ENCODE measurements at places on chromosomes 11 and 22.

DNA sequence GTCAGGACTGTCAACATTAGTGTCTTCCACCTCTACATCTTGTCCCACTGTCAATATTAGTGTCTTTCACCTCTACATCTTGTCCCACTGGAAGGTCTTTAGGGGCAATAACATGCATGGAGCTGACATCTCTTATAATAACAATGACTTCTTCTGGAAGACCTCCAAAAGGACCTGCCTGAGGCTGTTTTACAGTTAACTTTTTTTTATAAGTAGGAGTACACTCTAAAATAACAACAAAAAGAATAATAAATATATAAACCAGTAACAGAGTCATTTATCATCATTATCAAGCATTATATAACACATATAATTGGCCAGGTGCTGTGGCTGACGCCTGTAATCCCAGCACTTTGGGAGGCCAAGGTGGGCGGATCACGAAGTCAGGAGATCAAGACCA lies 57.5 kb downstream of the PAK1 start:
- no peak for DNase-seq

GRCh38 chr22:40524392-40525249 lies 111.9 kb downstream of the MRTFA start:
- DNase-seq, result no peak

DNA sequence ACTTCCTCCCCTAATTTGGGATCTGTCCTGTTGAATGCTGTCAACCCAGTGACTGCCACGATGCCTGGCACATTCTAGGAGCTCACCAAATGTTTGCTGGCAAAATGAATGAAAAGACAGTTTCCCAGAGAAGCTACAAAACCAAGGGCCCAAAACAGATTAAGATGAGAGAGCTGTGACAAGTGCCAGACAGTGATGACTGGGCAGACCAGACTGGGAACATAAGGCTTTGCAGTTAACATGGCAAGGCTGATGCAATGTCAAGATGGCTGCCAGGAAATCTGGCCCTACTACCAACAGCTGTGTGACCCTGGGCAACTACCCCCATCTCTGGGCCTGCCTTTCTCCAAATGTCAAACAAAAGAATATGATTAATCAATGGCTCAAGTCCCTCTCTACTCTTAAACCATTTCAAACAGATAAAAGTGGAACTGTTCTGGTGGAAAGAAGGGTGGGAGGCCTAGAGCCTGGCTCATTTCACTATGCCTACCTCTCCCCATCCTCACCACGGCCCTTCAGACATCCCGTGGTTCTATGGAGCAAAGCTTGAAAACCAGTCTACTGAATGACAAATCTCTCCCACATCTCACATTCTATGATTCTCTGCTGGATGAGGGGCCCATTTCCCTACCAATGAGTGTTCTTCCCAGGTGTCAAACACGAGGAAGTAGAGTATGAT lies 12.8 kb downstream of the AP1B1 start:
- DNase-seq, result no peak

DNA sequence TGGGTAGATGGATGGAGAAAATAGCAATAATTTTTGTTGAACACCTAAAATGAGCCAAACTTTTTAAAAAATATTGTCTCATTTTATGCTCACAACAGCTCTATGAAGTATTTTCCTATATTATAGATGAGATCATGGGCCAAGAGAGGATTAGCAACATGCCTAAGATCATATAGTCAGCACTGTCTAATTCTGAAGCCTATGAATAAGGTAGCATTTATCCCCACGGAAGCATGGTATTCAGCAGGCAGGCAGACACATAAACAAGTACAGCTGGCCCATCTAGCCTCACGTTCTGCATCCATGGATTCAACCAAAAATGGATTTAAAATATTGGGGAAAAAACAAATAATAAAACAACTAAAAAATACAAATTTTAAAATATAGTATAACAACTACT lies 21.9 kb upstream of the RAB30 start:
- DNase-seq, result no peak

- no peak for DNase-seq
Observed at GRCh38 chr22:37275622-37276021, 6.7 kb upstream of the CYTH4 start.

DNA sequence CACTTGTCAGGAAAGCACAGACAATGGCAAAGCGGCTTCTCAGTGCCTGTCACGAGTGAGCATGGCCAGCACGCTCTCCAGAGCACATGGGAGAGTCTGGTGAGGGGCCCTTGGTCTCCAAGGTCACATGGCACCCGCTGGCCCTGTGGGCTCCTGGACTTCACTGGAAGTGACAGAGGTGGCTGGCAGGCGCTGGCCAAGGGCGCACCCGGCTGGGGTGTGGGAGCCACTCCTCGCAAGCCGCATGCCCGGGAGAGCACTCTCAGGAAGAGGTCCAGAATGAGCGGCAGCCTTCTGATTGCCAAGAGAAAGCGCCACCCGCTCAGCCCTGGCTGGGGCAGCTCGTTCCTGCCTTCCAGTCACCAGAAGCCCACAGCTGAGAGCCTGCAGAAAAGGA lies 17.1 kb upstream of the MOB2 start:
- no peak for DNase-seq

DNA sequence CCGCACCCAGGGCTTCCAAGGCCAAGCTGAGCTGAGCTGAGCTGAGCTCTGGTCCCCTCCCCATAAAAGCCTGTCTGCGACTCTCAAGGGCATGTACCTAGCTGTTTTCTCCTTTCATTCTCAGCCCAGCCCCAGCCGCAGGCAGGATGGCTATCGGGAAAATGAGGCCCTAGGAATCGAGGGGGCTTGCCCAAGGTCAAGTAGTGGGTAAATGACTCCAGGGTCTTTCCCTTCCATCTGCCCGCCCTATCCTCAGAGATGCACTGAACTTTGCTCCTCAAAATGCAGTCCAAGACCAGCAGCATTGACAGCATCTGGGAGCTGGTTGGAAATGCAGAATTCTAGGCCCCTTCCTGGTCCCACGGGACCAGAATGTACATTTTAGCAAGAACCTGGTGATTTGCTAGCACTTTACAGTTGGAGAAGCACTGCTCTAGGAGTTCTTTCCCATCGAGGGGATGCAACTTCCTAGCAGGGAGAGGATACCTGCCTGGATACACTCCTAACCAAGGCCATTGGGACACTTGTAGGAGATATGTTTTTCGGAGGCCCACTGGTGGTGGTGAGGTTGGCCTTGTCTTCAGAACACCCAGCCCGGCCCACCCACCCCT lies 43.2 kb upstream of the ACCSL start:
- DNase-seq, result no peak

- DNase-seq, result no peak
Observed at GRCh38 chr11:78312712-78313111, 104.9 kb downstream of the GAB2 start.

- DNase-seq, result no peak
Observed at GRCh38 chr11:134691295-134691873, 279.3 kb upstream of the B3GAT1 start.

- no peak for DNase-seq
Observed at GRCh38 chr11:1148752-1149180, 9.0 kb upstream of the MUC5AC start.

DNA sequence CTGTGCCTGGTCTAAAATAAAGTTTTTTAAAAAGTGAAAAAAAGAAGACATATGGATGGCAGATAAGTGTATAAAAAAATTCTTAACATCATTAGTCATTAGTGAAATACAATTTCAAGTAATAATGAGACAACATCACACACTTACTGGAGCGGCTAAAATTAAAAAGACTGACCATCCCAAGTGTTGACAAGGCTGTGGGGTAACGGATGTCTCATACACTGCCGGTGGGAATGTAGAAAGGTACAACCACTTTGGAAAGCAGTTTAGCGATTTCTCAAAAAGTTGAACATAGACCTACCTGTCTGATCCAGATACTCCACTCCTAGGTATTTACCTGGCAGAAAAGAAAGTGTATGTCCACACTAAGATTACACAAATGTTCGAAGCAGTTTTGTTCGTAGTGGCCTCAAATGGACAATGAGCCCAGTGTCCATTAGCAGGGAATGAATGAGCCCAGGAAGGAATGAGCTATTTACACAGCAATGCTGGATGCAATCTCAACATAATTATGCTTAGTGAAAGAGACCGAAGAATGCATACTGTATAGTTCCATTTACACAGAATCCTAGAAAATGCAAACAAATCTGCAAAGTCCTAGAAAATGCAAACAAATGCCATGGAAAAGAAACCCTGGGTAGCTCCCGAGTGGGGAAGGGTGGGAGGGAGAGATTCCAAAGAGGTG lies 6.7 kb upstream of the MUC2 start:
- no peak for DNase-seq

- no peak for DNase-seq
Observed at GRCh38 chr11:75105462-75105925, 8.8 kb upstream of the OR2AT4 start.

DNA sequence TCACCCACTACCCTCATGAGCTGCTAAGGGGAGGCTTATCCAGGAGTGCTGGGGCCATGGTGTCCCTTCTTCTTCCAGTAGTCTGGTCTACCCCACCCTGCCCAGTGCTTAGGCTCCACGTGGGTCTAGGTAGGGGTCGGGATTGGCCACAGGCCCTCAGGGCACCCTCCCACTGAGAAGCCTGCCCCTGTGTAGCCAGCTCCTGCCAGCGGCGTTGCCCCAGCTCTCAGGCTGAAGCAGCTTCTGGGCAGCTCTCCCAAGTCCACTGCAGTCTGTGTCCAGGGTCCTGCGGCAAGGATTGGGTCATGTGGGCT lies 24.0 kb upstream of the RIC3 start:
- DNase-seq, result no peak

- no peak for DNase-seq
Observed at GRCh38 chr11:114259124-114259526, 37.1 kb upstream of the NNMT start.

DNA sequence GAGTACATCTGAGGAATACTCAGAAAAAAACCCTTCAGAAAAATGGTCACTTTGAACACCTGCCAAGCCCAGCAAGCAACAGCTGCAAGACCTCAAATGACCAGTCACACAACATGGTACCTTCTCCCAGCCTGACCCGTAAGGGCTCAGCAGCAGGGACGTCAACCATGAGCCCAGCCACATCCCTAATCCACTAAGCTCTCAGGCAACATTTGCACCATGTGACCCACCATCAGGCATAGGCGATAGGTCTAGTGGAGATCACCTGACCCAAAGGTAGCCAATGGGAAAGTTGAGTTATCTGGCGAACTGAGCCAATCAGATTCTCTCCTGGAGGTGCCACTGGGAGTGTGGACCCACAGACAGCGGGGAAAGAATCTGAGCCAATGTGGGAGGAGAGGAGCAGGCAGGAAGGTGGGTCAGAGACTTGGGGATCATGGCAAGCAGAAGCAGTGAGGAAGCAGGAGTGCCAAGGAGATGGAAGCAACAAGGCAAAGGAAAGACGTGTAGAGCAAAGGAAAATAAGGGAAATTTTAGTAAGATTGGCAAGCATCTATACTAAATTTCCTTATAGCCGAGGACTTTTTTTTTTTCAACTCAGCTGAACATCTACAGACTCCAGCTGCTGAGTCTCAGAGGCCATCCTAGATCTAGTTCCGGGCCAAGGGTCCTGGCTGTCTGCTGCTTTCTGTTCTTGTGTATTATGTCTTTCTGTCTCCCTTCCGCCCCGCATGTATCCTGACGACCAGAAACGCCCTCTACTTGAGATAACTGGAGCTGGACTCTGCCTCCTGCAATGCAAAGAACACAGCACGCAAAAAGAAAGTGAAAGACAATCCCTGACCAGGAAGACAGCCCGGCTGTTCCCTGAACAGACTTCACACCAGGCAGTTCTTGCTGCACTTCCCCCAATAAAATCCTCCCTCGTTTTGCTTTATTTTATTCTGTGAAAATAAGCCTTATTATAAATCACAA lies 11.0 kb upstream of the PLAAT2 start:
- DNase-seq, result peak; percentile 66

- DNase-seq, result no peak
Observed at GRCh38 chr11:130029137-130029536, 26.5 kb upstream of the PRDM10 start.

- DNase-seq, result peak; percentile 22
Observed at GRCh38 chr11:98194611-98195010, 826.1 kb upstream of the CNTN5 start.

DNA sequence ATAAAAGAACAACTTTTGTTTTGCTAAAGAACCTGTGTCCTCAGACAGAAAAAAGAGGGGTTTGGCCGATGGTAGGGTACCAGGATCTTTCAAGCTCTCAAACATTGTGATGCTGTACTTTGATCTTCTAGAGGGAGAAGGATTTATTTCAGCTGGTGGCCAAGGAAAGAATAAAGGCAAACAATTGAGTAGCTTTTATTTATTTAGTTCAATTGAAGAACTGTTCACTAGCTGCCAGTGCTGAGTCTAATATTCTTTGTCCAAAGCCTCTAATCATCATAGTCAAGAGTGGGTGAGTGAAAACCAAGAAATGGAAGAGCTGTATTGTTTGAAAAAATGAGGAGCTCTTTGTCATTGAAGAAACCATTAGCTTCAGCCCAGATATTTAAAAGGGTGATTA lies 138.4 kb downstream of the FAT3 start:
- DNase-seq, result no peak

GRCh38 chr11:21564833-21565682 lies 627.8 kb upstream of the ANO5 start:
- no peak for DNase-seq

DNA sequence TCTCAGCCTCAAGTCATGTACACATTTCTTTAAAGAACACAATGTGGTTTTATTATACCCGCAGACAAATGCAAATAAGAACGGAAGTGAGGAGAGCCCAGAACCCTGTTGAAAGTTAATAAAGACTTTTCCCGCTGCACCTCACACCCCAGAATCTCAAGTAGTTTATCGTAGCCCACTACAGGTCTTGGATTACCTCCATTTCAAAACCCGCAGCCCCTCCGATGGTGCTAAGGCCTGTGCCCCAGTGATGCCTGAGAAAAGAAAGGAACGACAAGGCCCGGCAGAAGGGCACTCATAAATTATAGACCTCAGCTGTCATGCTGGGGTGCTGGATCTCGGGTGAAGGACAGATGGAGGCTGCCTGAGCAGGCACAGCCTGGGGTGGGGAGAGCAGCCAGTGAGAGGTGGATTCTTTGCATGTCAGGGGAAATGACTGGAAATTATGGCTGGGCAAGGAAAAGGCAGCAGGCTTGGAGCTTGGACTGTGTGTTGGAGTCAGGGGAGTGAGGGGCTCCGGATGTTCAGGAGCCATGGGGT lies 354.1 kb downstream of the NTM start:
- no peak for DNase-seq

GRCh38 chr11:124676386-124676785 lies 2.7 kb downstream of the SPA17 start:
- peak; percentile 44 for DNase-seq

- no peak for DNase-seq
Observed at GRCh38 chr11:70900540-70900939, 351.8 kb downstream of the SHANK2 start.

- DNase-seq, result no peak
Observed at GRCh38 chr11:73306069-73306841, 1.8 kb upstream of the ARHGEF17 start.

Data from NCI-H226 (cell line).